ENCODE measurements at places on chromosomes 3 and 15. TPM values are rescaled to one million over a fixed set of nuclear protein-coding genes. Genes with fewer than 3 reads are reported as not detected.

GRCh38 chr3:110813541-110813940, 258.1 kb upstream of the NECTIN3 start:
- DNase-seq = no peak

GRCh38 chr15:40875991-40876730, 2.1 kb upstream of the RHOV start:
- DNase-seq = no peak

The RTP1 gene
- total RNA-seq = not detected

- DNase-seq = no peak
Measured at GRCh38 chr3:33194303-33194702, 24.3 kb downstream of the SUSD5 start.
